ENCODE measurements at places on chromosomes 2 and 18. TPM values are rescaled to one million over a fixed set of nuclear protein-coding genes. Genes with fewer than 3 reads are reported as not detected.

COL4A4 gene
- total RNA-seq: 3.8 TPM

RAD51AP2 gene
- 0.29 TPM for total RNA-seq

VIT gene
- total RNA-seq: 7.9 TPM

CKAP2L gene
- total RNA-seq: 0.96 TPM

CCDC141 gene
- total RNA-seq: 2.2 TPM

GREB1L gene
- 75.7 TPM for total RNA-seq

CREG2 gene
- total RNA-seq: not detected

NDUFS1 gene
- total RNA-seq: 55.1 TPM

ZNF514 gene
- total RNA-seq: 36.1 TPM

GCG gene
- total RNA-seq: not detected

STPG4 gene
- total RNA-seq: not detected

HDLBP gene
- total RNA-seq: 515 TPM

CRACDL gene
- 12.1 TPM for total RNA-seq

MLPH gene
- 223 TPM for total RNA-seq

EMILIN2 gene
- 45.1 TPM for total RNA-seq

MAP2 gene
- 11.5 TPM for total RNA-seq

RIT2 gene
- total RNA-seq: not detected

GREB1 gene
- total RNA-seq: 83.6 TPM

NRP2 gene
- total RNA-seq: 23.9 TPM

CD207 gene
- not detected for total RNA-seq

PSD4 gene
- 4.3 TPM for total RNA-seq
